ENCODE measurements at places on chromosomes 5 and 9.
A peak's percentile ranks its signal among the peaks of the same experiment; 100 is the strongest.

DNA sequence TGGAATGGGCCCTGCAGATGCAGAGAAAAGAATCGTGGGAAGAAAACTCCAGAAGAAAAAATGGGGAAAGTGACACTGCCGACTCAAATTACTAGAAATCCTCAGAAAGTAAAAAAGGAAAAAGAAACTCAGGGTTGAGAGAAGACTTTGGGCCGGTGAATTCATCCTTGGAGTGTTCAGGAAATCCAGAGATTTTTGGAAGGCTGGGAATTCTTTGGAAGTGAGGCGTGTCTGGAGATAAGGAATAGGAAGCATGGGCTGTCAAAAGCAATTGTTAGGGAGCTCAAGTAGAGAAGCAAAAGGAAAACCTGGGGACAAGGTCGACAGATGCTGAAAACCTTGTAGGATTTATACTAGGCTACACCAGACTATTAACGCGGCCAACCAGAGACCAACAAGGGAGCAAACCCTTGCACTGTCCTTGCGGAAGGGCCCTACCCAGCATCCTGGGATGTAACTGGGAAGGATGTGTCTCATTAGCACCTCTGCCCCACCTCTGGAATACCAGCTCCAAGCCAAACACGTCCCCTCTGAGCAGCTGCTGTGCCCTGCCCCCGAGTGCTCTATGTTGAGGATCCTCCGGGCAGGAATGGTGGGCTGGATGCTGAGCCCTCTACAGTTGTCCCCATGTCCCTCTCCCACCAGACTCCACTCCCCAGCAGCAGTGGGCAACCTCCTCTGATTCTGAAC is 11.6 kb downstream of the DAB2IP start:
- no peak for DNase-seq

DNA sequence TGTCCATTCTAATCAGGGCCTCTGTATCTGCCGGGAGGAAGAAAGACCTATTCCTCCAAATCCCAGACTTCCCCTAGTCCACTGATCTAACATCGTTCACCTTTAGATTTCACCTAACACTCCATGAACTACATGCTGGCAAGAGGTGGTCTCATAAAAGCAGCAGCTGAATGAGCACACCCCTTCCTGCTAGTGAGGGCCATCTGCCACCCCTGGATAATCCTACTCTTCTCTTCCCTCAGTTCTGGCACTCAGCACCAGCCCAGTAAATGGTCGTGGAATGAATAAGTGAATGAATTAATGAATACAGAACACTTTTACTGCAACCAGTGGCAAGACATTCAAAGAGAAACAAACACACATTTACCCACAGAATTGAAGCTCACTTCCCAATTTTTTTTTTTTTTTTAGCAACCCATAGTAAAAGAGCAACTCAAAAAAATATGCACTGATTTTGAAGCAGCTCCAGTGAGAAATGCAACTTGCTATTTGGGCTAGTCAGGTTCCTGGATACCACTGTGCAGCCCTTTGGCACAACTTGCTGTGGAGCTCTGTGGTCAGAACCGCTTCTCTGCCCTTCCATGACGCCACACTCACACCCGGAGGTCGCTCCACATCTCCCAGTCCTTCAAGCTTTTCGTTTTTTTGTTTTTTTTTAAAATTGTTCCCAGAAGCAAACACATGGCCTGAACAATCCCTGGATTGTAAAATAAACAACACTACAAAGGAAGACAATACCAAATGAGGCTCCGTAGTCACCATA is 6.2 kb downstream of the RNF183 start:
- no peak for DNase-seq

- no peak for DNase-seq
Observed at GRCh38 chr5:8633259-8633658, 764.3 kb downstream of the MTRR start.

GRCh38 chr5:67289763-67290521 is 93.3 kb upstream of the CD180 start:
- no peak for DNase-seq

GRCh38 chr9:19440823-19441580 is 32.2 kb downstream of the ACER2 start:
- no peak for DNase-seq

DNA sequence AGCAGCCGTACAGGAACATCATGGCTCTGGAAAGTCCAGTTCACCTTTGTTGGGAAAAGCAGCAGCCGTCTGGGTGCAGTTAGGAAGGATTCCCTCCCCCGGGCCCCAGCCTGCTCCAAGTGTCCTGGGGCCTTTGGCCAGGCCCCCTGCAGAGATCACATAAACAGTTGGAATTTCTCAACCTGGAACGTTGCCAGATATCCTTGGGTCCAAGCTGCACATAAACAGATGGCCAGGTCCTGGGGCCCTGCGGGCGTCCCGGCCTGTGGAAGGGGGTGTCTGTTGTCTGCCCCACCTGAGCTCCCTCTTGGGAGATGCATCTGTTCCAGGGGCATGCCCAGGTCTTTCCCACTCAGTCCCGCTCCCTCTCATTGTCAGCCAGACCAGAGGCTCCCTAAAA is 92.7 kb downstream of the COL5A1 start:
- DNase-seq = no peak

DNA sequence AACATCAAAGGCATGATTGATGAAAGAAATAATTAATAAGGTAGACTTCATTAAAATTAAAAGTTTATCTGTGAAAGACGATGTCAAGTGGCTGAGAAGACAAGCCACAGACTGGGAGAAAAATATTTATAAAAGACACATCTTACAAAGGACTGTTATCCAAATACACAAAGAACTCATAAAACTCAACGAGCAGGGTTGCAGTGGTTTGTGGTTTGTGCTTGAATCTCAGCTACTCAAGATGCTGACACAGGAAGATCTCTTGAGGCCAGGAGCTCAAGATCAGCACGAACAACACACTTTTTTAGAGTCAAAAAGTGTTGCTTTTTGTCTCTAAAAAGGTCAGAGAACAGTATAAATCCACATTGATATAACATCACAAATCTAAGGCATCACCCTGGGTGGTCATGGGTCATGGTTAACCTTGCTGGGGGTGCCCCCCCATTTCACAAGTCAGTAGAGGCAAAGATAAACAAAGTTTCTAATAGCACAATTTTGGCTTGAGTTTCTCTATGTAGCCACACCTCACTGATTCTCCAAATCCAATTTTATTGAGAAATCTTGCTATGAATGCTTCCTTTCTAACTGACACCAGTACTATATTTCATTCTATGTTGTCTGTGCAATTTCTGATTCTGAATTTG is 342.9 kb upstream of the RPS23 start:
- no peak for DNase-seq

GRCh38 chr9:133180953-133181352 is 17.2 kb upstream of the GBGT1 start:
- DNase-seq = no peak

DNA sequence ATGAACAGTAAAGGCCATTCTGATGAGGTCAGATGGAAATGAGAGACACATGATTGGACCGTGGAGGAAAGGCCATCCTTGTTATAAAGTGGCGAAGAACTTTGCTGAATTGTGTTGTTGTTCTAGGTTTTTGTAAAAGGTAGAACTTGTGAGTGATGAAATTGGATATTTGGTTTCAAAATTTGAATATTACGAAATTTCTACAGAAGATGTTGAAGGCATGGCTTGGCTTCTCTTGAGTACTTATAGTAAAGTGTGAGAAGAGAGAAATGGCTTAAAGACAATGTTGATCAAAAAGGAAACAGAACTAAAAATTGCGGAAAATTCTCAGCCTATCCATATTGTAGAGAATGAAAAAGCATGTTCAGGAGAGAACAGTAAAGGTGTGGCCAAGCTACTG is 166.6 kb upstream of the S1PR3 start:
- DNase-seq = no peak

- DNase-seq = no peak
Observed at GRCh38 chr5:35369965-35370790, 139.9 kb upstream of the PRLR start.

- DNase-seq = no peak
Observed at GRCh38 chr9:88653406-88653805, 118.4 kb downstream of the NXNL2 start.

DNA sequence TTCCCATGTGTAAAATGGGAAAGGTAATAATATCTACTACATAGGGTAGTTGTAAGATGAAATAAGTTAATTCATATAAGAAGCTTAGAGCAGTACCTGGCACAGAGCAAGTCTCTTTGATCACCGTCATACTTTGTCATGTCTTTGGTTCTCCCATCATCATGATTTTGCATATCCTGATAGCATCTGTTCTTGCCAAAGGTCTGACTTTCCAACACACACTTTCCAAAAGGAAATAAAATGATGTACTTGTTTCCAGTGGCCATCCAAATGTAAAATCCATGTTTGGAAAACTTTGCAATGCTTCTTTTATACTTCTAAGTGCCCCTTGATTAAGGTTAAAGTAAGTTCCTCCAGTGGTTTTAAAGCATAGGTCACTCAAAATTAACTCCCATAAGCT is 266.9 kb upstream of the PTGER4 start:
- no peak for DNase-seq

GRCh38 chr5:173056783-173057061 is 570 bp downstream of the CREBRF start:
- DNase-seq = no peak

DNA sequence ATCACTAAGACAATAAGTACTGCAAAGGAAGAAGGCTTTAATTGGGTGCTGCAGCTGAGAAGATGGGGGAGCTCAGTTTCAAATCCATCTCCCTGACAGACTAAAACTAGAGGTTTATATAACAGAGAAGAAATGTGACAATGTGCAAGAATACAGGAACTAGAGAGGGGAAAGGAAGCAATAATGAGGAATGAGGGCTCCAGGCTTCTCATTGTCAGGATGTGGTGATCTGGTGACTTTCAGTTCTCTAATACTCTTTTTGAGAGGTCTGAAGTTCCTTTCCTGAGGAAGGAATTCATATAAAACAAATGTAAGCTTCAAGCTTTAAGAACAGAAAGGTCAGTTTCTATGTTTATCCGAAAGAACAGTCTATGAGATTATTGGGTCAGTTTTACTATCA is 42.5 kb upstream of the SPATA31E1 start:
- DNase-seq = peak; percentile 59

GRCh38 chr5:119597728-119598298 is 31.5 kb upstream of the FAM170A start:
- no peak for DNase-seq

DNA sequence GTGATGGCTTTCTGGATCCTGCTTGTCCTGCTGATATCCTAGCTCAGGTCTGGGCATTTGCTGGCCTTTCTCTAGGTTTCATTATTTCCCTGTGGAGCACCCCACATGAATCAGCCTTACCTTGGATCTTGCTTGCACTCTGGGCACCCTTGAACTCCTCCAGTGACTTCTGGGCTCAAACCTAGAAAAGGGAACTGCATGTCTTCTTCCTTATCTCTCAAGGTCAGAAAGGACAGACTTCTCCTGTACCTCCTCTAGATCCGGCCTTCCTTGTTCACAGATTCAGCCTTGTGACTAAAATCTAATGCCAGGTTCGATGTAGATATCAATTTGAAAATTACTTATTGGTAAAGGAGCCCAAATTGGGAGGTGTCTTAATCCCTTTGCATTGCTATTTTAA is 267.9 kb downstream of the PARP8 start:
- DNase-seq = no peak

DNA sequence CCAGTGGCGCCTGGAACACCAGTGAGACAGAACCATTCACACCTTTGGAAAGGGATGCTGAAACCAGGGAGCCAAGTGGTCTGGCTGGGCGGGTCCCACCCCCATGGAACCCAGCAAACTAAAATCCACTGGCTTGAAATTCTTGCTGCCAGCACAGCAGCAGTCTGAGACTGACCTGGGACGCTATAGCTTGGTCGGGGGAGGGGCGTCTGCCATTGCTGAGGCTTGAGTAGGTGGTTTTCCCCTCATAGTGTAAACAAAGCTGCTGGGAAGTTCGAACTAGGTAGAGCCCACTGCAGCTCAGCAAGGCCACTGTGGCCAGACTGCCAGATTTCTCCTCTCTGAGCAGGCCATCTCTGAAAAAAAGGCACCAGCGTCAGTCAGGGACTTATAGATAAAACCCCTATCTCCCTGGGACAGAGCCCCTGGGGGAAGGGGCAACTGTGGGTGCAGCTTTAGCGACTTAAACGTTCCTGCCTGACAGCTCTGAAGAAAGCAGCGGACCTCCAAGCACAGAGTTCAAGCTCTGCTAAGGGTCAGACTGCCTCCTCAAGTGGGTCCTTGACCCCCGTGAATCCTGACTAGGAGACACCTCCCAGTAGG is 42.0 kb upstream of the FKTN start:
- no peak for DNase-seq

- no peak for DNase-seq
Observed at GRCh38 chr5:115501464-115502210, 42.9 kb downstream of the FEM1C start.

DNA sequence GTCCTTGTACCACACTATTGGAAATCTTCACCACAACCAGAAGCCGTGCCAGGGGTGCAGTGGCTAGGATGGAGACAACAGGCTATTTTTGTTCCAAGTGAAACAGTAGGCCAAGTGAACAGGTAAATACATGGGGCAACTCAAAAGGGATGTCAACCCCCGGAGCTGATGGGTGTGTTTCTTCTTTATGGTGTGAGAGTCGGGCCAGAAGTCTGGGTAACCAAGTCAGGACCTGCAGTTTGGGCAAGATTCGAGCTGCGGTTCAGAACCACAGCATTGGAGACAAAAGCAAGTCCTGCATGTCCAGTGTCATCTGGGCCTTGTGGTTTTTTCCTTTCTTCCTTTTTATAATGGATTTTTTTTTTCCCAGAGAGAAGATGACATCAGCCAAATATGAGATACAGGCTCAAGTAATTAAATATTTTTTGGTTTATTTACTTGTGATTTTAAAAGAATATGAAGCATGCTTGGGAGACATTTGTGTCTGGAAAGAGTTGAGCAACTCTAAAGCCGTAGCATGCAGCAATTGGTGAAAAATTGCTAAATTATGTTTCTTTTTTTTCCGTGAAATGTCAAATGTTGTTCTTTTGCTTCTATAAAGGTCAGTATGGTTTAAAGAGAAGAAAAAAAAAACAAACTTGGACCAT is 261.6 kb downstream of the ARRDC3 start:
- DNase-seq = no peak
